ENCODE measurements at places on chromosomes 4 and X.
A peak's percentile ranks its signal among the peaks of the same experiment; 100 is the strongest.

DNA sequence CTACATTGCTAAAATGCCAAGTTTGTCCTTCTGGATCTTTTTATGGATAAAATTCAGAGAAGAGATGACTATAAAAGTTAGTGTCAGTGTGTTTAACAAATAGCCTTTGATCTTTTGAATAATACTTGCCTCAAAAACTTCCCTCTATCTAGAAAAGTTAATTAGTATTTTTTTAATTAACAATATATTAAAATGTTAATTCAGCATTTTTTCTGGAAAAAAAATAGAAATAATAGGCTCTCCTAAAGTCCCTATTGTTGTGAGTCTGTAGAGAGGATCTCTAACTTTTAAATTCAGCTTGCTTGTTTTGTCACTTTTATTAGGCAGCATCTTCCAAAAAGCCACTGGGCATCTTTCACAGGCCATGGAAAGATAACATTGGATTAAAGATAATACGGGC is 435.2 kb upstream of the RASGEF1B start:
- no peak for DNase-seq

DNA sequence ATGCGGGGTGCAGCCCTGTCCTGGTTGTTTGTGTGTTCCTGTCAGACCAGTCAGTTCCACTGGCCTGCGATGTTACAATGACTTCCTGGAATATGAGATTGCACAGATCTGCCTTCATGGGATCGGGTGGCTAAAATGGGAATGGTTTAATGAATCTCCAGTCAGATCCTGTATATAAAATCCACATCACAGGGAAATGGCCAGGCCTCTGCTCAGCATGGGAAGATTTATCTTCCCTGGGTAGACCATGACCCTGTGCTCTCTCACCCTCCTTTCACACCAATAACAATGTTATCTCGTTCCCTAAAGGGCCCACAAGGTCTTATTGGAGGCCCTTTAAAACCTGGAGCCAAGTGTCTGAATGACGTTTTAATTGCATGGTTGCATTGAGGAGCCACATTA is 307.4 kb downstream of the RAB28 start:
- DNase-seq: no peak

DNA sequence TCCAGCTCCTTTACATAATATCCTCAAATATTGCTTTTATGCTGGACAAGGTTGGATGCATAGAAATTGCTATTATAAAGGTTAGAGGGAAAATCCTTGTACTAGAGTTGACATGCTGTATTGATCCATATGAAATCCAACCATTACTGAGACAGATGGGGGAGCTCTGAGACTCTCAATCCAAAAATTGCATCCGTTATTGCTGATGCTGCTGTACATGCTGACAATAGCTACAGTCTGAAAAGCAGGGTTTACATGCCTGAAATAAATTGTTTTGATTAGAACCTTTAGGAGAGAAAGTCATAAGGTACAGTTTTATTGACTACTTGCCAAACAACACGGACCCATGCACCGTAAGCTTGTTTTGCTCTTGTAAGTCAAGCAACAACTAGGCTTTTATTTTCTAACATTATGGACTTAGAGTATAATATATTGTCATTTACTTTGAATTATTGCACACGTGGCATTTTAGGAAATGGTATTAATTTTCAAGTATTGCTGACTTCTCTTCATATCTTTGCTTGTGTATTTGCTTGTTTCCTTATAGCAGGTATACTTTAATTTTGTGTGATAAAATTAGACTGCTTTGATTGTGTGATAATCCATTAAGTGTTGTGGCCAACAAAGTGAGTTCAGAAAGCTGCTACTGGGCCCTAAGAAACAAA is 1365.2 kb downstream of the STIM2 start:
- DNase-seq: no peak

DNA sequence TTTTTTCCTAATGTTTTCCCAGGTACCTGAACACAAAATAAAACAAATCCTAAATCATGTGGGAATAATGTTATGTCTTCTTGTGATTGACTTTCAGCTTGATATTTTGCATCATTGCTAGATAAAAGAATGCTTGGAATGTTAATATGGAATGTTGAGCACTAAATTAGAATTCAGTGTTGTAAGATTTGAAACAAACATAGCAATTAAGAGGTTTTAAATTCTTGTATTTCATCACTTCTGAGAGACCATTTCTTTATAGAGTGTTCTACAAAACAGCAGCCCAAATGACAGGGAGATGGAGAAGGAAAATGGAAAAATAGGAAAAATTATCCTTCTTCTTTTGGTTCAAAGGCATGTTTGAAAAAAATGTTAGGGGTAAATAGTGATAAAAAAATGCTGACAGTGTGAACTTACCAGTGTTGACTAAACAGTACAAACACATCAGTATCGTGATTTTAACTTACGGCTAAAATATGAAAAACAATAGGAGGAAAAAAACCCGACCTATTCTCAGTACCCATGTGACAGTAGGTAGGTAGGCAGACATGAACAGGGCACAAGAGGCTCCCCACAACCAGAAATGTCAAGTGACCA is 102.6 kb upstream of the PDE5A start:
- no peak for DNase-seq

GRCh38 chrX:10420134-10420533 is 200.3 kb downstream of the MID1 start:
- no peak for DNase-seq

DNA sequence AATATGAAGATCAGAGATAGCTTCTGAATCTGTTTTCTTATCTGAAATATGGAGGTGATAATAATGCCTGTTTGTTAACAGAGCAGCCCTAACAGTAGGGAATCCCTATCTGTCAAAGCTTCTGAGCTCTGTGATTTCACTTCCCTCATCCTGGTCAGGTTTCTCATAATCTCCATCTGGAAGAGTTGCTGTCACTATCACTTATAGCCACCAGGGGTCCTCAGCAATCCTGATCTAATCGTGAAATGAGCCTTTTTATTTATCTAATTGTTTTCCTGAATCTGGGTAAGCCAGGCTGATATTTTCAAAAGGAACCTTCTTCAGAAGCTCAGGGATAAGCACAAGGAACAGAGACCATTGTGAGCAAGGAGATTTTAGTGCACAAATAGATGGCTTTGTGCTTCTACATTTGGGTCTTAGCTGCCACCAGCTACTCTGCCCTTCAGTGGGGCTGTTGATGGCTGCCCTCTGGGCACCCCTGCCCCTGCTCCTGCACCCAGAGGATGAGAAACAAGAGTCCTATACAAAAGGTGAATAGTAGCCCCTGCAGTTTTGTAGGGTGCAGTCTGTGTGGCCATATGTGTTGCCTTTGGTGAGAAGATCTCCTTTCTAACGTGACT is 196.4 kb upstream of the RADX start:
- no peak for DNase-seq

GRCh38 chr4:82891707-82892466 is 934 bp upstream of the SEC31A start:
- DNase-seq: no peak

DNA sequence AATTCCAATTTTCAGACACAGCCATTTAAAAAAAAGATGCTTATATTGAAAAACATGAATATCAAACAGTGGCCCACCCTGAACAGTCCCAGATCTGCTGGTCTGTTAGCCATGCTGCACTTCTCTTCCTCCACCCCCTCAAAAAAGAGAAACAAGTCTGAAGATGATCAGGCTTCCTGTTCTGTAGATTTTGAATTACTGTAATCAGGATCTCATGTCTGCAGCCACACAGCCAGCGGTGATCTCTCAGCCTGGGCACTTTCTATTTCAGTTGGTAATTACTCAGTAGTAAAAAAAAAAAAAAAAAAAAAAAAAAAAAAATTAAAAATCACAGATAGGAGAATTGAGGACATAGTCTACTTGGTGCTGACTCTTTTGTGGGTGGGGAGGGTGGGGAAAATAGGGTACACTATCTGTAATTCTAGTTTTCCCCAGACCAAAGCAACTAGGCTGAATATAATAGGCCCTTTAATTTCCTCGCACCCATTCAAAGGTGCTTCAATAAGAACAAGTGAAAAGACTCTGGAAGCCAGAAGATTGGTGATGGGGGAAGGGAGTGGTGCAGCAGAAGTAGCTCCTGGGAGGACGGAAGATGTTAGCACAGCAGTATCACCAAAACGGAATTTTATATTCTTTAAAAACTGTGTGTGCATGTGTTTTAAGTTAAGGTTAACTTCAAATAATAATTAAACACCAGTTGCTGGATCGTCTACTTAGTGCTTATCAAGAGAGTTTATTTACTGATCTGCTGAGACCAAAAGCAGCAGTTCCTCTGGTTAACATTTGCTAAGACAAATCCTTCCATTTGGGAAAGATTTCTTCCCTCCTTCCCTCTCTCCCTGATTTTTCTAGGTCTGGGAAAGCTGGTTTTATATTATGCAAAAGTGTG is 47.0 kb downstream of the SPRY1 start:
- no peak for DNase-seq

DNA sequence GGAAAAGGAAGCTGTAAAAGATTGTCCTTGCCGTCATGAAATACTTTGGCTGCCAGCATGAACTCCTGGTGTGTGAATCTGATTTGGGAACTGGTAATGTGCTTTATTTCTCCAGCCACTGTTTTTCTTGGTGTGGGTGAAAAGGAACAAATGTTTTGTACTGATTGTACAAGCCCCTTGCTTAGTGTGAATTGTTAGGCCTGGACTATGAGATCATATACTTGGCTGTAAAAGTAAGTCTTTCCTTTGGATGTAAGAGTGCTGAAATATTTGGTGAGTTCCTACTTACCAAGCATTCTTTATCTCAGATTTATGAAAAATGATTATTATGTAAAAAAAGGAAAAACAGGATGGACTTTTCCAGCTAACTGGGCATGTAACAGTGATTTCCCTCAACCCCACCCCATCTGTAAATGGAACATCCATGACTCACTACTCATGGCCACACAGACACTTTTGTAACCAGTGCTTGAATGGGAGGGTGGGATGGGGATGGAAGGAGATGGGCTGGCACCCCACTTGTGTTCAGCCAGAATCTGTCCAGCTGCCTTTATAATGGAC is 6.3 kb downstream of the FNIP2 start:
- no peak for DNase-seq

DNA sequence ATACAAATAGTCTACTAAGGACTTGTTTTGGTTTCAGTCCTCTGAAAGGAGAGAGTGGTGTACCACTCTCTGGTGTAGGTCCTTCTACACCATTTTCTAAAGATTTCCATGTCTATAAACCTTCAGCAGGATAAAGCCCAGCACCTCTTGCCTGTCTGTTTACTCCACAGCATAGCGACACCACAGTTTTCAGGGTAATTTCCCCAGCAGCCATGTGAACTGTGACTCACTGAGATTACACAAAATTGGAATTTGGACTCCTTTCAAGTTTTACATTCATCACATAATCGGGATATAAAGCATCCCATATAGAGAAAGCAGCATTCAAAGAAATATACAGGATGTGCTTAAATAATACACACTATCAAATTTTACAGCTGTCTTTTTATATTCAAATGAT is 229.6 kb downstream of the PRDM5 start:
- no peak for DNase-seq

- DNase-seq: no peak
Measured at GRCh38 chrX:48468247-48468671, 1.8 kb downstream of the SLC38A5 start.

- DNase-seq: no peak
Measured at GRCh38 chrX:24148121-24148520, 1.4 kb upstream of the ZFX start.

DNA sequence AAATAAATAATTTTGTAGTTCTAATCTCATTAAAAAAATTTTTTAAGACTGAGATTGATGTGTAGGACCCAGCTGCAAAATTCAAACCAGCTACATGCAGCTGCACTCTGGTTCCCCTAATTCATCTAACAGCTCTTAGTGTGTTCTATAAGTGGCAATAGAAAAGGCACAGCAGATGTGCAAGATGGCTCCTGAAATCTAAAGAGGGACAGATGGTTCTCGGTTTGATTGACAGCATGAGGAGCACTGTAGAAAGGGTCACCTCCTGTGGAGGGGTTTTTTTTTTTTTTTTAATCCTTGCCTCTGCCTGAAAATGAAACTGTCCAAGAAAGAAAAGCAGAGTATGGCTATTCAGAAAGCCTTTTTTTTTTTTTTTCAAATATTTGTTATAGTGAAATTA is 16.9 kb upstream of the OCIAD1 start:
- DNase-seq: no peak

GRCh38 chr4:104490770-104491480 is 3.8 kb downstream of the CXXC4 start:
- peak; percentile 41 for DNase-seq

GRCh38 chr4:79395841-79396240 is 12.2 kb downstream of the GK2 start:
- DNase-seq: no peak

DNA sequence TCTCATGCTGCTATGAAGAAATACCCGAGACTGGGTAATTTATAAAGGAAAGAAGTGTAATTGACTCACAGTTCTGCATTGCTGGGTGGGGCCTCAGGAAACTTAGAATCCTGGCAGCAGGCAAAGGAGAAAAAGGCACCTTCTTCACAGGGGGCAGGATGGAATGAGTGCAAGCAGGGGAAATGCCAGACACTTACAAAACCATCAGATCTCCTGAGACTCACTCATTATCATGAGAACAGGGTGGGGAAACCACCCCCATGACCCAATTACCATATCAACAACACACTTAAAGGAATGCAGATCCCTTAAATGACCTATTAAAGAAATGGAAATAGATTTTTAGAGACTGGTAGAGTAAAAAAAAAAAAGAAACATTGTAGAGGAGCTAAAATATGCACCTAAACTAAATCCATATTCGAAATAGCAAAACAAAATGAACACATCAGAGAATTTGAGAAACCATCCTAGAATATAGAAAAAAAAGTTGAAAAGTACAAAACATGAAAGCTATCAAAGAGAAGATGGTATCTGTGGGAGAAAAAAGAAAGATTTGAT is 104.3 kb upstream of the UGT8 start:
- no peak for DNase-seq

DNA sequence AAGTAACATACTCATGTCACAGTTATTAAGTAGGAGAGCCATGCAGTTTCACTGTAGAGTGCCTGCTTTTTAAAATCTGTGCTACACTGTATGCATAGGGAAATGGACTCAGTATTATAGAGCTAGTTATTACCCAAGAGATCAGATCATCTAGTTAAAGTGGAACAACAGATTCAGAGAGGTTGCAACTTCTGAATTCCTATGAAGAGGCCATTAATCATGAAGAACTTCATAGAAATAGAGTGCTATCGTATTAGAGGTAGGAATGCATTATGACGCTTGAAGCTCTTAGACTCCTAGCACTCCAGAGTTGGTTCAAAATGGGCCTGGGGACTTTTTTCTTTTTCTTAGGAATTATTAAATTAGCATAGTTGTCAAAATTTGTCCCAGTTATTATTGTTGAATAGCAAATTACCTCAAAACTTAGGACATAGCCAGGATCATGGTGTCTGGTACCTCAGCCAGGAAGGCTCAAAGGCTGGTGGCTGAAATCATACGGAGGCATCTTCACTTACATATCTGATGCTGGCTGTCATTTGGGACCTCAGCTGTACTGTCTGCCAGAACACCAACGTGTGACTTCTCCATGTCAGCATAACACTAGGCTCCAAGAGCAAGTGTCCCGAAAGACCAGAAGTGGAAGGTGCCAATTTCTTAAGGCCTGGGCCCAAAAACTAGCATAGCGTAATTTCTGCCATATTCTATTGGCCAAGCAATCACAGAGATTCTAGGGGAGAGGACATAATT is 125.7 kb downstream of the STAG2 start:
- no peak for DNase-seq

DNA sequence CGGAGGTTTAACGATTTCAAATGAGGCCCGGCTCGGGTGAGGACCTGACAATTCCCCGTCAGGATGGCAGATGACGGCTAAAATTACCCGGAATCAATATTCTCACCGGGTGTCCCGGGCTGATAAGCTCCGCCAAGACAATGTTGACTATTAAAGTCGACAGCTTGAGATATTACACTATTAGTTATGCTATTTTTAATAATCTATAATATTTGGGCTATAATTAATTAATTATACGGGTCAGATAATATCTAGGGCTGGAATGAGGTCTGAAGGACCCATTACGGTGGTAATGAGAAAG is 9.4 kb upstream of the NKX1-1 start:
- DNase-seq: no peak

All from T follicular helper cell (primary cell).